Lung (tissue), 17 donors: ENCODE measurements at places on chromosomes 7 and 10. TPM values are rescaled to one million over a fixed set of nuclear protein-coding genes. Genes with fewer than 3 reads are reported as not detected.
A peak's percentile ranks its signal among the peaks of the same experiment; 100 is the strongest.

Gene NPS
- polyA plus RNA-seq: not detected

Gene CASP7
- 28.7 TPM for polyA plus RNA-seq

GRCh38 chr7:143433759-143434158 lies 9.5 kb upstream of the TAS2R60 start:
- no peak for DNase-seq

Gene RRP12
- 24.6 TPM for polyA plus RNA-seq

DNA sequence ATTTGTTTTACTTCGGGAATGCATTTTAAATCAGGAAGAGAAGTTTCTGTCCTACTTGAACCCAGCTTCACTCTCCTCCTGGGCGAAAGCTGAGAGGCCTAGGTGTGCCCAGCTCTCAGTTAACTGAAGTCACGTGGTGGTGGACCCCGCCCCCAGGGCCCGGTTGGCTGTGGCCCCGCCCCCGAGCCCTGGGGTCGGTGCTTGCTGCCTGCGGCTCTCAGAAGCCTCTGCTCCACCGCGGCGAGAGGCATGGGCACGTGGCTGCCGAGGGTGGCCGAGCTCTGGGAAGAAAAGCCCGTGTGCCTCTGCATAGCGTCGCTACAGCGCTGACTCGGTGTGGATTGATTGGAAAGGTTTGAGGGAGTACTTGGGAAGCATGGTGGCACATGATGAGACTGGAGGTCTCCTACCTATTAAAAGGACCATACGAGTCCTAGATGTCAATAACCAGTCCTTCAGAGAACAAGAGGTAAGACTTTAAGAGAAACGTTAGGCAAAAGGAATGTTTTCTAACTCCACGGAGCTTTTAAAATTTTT lies 34.1 kb downstream of the NET1 start:
- peak; percentile 91 for DNase-seq

Gene HKDC1
- polyA plus RNA-seq: 4.6 TPM

DNA sequence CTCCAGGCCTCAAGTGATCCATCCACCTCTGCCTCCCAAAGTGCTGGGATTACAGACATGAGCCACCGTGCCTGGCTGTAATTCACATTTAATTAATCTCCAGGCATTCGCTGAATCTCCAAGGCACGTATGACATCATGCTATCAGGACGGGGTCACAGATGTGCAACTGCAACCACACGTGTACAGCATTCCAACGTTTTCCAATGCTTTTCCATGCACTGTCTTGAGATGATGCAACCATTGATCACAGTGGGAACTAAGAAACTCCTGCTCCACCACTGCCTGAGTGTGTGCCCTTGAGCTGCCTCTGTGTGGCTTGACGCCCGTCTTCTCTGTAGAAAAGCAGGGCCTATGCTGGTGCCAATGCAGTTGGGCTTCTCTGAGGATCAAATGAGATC lies 119.8 kb upstream of the LYZL2 start:
- DNase-seq: no peak

GRCh38 chr7:41189866-41190265 lies 513.0 kb downstream of the INHBA start:
- DNase-seq: no peak

Gene EVX1
- not detected for polyA plus RNA-seq

Gene GNG11
- 21.9 TPM for polyA plus RNA-seq

DNA sequence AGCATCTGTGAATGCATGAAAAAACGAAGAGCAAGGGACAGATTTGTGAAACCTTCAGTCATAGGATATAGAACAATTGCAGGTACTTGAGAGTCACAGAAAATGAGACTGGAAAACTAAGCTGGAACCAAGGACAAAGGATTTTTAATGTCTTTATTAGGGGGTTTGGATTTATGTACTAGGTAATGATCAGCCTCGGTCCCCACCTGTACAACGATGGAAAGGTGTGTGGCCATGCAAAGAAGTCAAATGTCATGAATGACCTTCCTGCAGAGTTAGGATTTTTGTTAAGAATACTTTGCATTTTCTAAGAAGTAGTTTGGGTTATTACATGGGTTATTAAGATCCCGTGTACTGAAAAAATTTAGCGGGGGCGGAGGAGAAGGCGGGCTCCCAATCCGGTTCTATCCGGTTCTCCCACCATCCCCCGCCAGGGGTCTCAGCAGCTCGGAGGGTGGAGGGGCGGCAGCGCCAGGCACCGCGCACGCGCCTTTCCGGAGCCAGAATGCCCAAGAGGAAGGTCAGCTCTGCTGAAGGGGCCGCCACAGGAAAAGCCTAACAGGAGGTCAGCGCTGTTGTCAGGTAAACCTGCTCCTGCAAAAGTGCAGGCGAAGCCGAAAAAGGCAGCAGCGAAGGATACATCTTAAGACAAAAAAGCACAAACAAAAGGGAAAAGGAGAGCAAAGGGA lies 327.5 kb upstream of the PLXDC2 start:
- DNase-seq: peak; percentile 83

Gene SSMEM1
- not detected for polyA plus RNA-seq

- peak; percentile 55 for DNase-seq
Measured at GRCh38 chr10:53403688-53404087, 631.1 kb upstream of the MBL2 start.

- no peak for DNase-seq
Measured at GRCh38 chr7:111787741-111788140, 225.4 kb upstream of the IMMP2L start.

GRCh38 chr7:72919256-72919775 lies 5.6 kb upstream of the POM121 start:
- DNase-seq: no peak

DNA sequence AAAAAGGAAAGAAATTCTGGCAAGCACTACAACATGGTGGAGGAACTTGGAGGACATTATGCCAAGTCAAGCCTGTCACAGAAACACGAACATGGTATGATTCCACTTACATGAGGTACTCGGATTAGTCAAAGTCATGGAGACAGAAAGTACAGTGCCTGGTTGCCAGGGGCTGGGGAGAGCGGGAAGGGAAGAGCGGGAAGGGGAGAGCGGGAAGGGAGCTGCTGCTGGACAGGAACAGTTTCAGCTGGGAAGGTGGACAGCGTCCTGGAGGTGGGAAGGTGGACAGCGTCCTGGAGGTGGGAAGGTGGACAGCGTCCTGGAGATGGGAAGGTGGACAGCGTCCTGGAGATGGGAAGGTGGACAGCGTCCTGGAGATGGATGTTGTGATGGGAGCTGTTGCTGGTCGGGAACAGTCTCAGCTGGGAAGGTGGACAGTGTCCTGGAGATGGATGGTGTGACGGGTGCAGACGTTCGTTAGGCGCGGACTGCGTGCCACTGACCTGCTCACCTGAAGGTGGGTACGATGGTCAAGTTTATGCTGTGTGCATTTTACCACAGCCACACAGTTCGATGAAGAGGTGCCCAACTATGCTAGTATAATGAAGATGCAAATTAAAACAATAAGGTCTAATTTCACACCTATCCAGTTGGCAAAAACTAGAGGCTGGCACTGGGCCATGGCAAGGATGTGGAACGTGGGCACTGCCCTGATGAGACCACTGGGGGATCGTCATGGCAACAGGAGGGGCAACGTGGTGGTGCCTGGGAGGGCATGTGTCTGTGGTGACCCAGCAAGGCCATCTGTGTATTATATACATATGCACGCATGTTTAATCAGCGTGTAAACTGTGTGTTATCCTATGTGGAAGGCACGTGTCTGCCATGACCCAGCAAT lies 103.8 kb downstream of the NKX6-2 start:
- no peak for DNase-seq

- DNase-seq: no peak
Measured at GRCh38 chr10:78474743-78475142, 441.1 kb downstream of the RPS24 start.

GRCh38 chr7:157211690-157212089 lies 73.0 kb downstream of the UBE3C start:
- no peak for DNase-seq

Gene SFTPA1
- 3,653 TPM for polyA plus RNA-seq

Gene TMEM26
- 0.41 TPM for polyA plus RNA-seq

- DNase-seq: peak; percentile 30
Measured at GRCh38 chr7:33807779-33808482, 97.4 kb upstream of the BMPER start.

GRCh38 chr7:120996333-120996987 lies 7.9 kb downstream of the CPED1 start:
- peak; percentile 95 for DNase-seq

DNA sequence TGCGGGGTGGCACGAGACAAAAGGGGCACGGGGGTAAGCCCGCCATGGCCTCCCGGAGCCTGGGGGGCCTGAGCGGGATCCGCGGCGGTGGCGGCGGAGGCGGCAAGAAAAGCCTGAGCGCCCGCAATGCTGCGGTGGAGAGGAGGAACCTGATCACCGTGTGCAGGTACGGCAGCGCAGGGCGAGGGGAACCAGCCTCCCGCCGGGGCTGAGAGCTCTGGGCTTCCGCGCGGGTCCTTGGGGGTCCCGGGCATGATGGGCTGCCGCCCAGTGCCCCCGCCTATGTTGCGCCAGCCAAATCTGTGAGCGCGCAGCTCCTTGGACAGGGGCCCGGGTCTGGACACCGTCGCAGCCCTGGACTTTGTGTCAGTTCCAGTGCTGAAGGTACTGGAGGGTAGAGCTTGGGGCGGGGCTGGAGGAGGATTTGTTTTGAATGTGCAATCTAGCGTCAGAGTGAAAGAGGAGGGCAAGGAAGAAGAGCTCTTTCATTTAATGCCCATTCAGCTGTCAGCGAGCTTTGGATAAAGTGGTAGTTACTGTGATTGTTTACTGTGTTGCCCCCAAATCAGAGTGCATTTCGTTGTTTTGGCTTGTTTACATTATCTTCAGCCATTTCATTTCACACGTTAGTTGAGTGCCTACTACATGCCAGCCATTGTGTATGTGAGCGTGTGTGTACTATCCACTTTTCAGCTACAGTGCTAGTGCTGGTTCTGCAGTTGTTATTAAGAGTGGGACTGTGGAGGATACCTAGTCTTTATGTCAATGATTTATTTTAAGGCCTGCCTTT lies 777 bp downstream of the RUNDC3B start:
- DNase-seq: peak; percentile 16

DNA sequence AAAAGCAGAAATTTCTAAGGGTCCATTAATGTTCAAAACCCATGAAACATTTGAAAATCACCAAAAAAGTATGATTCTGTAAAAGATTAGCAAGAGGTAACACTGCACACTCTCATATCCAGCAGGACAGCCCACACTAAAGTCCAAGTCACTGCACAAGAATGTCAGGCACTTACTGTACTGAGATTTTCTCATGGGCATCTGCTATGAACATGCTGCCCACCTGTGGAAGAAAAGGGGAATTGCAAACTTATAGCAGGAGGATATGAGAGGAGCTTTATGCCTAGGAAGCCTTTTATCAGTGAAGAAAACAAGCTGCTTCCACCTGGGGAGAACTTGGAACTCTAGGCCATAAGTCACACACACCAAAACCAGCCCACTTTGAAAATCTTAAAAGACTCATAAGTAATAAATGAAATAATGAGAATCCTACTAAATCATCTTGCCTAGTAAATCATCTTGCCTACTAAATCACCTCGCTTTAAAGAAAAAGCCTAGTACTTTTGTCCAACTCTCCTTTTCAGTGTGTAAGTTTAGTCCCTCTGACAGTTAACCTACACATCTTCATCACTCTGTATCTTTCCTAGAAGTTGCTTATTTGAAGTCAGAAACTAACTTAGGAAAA lies 46.1 kb downstream of the ARMH3 start:
- DNase-seq: peak; percentile 64

Gene PCLO
- polyA plus RNA-seq: 1.0 TPM

GRCh38 chr7:118995350-118995749 lies 770.8 kb downstream of the ANKRD7 start:
- no peak for DNase-seq
